CD14-positive monocyte (primary cell): ENCODE measurements at places on chromosomes 5 and 9.

GRCh38 chr5:50653946-50654345 lies 12.5 kb upstream of the PARP8 start:
- DNase-seq = peak; percentile 72

DNA sequence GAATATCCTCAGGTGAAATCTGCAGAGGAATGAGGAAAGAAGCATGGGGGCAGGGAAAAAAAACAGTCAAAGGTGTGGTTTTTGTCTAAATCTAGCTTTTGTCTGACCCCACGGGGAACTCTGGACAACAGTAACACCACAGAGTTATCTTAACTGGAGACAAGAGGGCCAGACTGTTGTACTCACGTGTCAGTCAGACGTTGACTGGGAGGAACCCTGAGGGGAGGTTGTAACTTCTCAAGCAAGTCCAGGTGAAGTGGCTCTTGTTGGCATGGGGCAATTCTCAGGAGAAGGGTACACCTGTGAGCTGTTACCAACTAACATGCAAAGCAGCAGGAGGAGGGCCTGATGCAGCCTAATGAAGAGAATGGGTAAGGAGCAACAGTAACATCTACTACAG lies 44.1 kb upstream of the SHISAL2B start:
- DNase-seq = no peak

GRCh38 chr9:93357649-93358048 lies 93.8 kb upstream of the FAM120A start:
- DNase-seq = no peak

DNA sequence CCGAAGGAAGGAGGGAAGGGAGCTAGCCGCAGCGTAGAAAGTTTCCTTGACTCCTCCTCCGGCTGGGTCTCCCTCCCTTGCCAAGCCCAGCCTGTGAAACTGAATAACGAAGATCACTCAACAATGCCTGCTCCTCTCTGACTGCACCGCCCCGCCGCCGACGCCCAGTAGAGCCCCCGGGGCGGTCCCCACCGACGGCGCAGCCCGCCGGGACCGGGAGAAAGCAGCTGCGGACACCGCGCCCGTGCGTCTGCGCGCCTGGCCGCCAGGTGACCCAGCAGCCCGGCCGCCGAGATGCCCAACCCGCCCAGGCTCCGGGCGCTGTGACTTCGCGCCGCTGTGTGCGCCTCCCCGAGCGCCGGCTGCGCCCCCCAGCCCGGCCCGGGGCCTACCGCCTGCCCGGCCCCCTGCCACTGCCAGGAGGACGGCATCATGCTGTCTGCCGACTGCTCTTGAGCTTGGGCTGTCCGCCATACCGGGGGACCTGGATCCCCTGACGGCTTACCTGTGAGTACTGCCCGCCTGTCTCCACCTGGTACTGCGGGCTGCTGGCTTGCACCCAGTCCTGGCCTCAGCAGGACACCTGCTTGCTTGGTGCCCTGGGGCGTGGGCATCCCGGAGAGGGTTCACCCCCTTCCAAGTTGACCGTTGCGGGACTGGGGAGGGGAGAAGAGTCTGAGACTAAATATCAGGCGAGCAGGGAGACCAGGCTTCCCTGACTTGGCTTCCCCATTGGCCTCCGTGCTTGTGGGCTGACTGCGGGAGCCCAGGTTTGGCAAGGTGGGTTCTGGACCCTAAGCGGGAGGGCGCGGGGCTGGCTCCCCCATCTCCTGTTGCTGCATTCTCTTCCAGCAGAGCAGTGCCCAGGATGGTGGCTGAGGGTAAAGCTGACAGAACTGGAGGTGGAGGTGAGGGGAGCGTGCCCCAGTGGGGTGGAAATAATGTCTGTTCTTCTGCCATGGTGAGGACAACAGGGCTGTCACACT lies 26.2 kb upstream of the SPTLC1 start:
- DNase-seq = no peak

DNA sequence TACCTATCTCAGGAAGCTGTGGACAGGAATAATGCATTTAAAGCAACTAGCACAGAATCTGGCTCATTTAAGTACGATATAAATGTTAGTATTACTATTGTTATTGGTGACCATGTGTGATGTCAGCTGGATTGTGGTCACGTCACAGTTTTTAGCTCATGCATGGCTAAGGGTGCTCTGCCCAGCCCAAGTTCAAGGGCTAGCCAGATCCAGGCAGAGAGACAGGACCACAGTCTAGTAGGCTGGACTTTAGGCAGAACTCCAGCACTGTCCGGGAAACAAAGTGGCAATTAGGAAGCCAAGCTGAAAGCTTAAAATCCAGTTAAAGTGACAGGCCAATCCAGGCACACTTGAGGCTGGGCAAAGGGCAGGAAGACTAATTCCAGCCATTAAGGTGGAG lies 273.6 kb downstream of the ADAMTSL1 start:
- DNase-seq = no peak

DNA sequence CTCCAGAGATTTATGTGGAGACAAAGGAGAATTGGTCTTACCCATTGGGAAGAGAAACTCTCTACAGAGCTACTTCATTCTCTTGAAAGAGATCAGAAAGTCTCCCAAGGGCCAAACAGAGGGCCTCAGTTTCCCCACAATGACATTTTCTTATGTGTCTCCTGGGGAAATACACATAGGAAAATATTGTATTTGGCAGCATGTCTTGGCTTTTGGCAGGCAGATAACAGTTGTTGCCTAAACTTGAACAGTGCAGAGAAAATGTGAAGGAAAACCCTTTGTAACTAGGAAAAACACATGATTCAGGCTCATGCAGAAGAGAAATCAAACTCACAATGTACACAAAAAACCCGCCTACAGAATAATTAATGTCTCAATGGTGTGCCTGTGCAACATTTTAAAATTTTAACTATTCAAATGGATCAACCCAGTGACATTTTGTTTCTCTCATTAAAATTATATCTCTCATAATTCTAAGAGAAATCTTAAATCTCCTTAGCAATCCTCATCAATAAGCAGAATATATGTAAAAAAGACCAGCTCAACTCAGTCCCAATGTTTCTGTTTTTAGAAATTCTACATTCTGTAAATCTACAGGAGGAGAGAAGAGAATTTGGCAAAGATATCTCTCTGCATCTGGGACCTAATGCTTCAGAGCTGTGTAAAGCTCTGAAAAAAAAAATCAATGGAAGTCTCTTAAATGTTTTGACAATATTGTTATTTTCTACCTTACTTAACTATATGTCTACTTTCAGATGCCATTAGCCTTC lies 205.1 kb downstream of the ADAMTSL1 start:
- no peak for DNase-seq

DNA sequence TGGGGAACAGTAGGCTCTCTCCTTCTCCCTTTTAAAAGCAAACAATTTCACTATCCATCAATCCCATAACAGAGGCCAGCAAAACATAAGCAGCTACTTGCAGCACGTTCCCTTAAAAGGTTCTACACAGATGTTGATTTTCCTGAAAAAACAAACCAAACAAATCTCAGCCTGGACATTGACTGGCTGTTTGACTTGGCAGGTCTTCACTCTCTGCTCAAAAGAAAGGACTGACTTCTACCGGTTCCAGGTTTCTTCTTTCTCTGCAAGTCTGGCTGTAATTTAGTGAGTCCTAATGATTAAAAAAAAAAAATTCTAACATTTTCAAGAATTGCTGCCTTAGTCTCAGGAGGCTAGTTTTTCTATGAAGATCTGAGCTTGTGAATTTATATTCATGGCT lies 203.1 kb upstream of the EFNA5 start:
- no peak for DNase-seq

GRCh38 chr9:121443981-121444380 lies 55.7 kb downstream of the GGTA1 start:
- DNase-seq = no peak

DNA sequence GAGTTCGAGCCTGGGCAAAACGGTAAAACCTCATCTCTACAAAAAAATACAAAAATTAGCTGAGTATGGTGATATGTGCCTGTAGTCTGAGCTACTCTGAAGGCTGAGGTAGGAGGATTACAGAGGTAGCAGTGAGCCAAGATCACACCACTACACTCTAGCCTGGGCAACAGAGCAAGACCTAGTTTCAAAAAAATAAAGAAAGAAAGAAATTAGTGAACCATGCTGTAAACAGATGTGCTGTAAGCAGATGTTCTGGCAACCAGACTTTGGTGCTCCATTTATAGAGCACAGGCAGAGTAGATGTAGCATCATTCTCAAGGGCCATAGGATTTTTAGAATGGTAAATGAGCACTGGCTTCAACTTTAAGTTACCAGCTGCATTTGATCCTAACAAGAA lies 115.4 kb downstream of the ST8SIA4 start:
- DNase-seq = no peak
